Lung (tissue), 17 donors: ENCODE measurements at places on chromosomes 1 and 21. TPM values are rescaled to one million over a fixed set of nuclear protein-coding genes. Genes with fewer than 3 reads are reported as not detected.

Gene SGIP1
- polyA plus RNA-seq = 2.7 TPM

GRCh38 chr1:225700889-225701465 lies 48.1 kb upstream of the ENAH start:
- no peak for DNase-seq

- DNase-seq = peak; percentile 77
These were observed 160.6 kb upstream of the USP24 start for GRCh38 chr1:55375617-55376258.

DNA sequence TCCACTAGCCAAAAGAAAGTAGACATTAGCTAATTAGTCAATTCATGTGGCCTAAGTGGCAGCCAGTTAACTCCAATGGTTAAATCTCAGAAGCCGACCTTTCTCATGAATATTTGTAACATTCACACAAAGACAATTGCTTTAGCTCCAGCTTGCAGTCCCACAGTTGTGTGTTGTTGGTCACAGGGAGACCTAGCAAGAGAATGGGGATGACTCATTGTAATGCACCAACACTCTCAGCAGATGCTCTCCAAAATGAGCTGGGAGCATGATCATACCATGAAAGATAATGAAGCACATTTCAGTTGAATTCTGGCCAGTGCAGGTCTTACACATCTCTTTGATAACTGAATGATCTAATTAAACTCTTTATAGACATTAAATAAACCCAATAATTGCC lies 160.4 kb downstream of the HLX start:
- no peak for DNase-seq

DNA sequence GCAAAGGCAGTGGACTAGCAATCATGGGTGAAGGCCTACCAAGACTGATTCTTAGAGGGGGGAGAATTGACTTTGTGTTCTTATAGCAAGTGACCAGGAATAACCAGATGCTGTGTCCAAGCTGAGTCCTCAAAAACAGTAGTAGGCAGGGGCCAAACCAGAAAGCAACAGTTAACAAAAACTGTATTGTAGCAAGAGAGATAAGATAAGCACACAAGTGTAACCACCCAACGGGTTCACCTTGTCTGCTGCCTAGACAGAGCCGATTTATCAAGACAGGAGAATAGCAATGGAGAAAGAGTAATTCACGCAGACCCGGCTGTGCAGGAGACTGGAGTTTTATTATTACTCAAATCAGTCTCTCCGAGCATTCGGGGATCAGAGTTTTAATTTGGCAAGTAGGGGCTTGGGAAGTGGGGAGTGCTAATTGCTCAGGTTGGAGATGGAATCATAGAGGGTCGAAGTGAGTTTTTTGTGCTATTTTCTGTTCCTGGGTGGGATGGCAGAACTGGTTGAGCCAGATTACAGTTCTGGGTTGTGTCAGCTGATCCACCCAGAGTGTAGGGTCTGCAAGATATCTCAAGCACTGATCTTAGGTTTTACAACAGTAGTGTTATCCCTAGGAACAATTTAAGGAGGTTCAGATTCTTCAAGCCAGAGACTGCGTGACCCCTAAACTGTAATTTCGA lies 8.3 kb upstream of the CSRP1 start:
- DNase-seq = no peak

Gene LEFTY1
- 0.29 TPM for polyA plus RNA-seq

Gene IGSF21
- 0.18 TPM for polyA plus RNA-seq

GRCh38 chr1:163291461-163291860 lies 30.3 kb upstream of the NUF2 start:
- DNase-seq = no peak

- no peak for DNase-seq
These were observed 55.2 kb downstream of the SELENOF start for GRCh38 chr1:86858524-86859261.

Gene NOTCH2
- polyA plus RNA-seq = 37.7 TPM

- peak; percentile 70 for DNase-seq
These were observed 716 bp upstream of the HPDL start for GRCh38 chr1:45325851-45326506.

GRCh38 chr1:167090314-167090942 lies at the start of gene GPA33:
TSS of gene GPA33 (minus strand) at chr1:167090377. CDS start at chr1:167090287, 90 bp downstream.
- peak; percentile 14 for DNase-seq

DNA sequence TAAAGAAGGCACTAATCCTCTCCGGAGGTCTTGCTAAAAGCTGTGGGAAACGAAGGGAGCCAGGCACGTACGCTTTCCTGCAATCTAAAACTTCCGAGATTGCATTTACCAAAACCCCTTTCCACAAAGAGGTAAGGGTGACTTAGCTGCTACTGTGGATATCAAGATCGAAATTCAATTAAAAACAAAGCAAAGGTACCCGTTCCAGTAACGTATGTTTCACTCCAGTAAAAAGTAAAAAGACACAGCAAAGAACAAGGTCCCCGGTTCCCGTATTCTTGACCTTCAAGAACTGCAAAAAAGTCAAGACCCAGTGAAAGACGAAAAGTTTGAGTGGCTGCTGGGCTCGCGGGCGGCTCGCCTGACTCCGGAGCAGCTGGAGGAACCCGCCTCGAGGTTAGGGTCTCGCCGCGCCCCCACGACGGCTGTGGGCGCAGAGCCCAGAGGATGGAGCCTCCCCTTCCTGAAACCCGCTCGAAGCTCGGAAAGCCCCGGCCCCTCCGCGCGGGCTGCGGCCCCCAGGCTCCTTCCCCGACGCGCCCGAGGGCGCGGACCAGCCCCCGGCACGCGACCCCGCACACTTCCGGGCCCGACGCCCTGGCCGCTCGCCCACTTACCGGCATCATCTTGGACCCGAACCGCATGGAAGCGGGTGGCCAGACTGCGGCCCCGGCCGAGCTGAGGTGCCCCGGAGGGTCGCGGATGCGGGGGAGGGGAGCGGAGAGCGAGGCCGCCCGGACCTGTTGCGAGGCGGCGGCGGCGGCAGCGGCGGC lies 524 bp downstream of the TP53BP2 start:
- peak; percentile 91 for DNase-seq

GRCh38 chr21:19256934-19257660 lies 853.5 kb upstream of the TMPRSS15 start:
- no peak for DNase-seq

GRCh38 chr1:6040861-6041415 lies 4.8 kb upstream of the KCNAB2 start:
- no peak for DNase-seq

DNA sequence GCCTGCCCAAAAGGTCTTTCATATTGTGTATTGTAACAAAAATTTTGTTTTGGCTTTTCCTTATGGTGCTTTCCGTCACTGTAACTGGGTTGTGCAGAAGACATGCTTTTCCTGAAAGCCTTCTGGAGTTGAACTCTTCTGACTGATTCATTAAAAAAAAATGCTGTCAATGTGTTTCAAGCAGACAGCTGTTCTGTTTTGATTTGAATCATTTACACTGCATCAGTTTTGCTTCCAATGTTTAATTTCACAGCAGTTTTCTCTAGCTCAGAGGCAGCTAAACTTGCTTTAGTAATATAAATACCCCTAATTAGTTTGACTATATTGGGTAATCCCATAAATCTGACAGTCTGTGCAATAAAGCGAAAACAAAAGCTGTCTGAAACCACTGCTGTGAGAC lies 7.9 kb downstream of the UTP11 start:
- no peak for DNase-seq

DNA sequence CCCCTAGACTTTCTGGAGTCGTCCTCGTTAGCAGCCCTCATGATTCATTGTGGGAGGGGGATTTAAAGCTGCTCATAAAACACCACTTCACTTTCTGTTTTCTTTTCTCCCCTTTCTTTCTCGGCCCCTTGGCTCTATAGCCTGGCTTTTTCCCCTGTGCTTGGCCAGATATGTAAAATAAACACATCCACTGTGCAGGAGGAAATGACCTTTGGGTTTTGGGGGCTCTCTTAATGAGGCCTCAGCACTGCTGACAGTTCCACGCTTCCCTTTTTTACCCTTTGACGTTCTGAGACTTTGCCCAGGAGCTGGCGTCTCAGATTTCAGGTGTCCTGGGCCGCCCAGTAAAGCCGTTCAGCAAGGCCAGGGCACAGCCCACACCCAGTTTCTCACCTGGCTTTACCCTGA lies 65.7 kb downstream of the RUNX3 start:
- no peak for DNase-seq

DNA sequence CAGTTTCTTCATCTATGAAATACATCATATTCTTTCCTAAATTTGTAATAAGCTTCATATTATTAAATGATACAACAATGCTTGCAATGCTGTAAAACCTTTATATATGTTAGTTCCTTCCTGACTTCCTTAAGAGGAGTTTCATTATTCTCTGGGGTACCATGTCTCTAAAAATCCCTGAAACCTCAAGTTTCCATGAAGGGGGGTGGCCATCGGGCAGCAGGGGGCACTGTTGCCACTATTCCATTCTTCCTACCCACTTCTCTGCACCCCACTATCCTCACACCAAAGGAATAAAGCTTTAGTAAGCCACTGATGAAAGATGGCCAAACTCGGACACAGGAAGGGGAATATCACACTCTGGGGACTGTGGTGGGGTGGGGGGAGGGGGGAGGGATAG lies 9.0 kb upstream of the DMRTB1 start:
- no peak for DNase-seq

DNA sequence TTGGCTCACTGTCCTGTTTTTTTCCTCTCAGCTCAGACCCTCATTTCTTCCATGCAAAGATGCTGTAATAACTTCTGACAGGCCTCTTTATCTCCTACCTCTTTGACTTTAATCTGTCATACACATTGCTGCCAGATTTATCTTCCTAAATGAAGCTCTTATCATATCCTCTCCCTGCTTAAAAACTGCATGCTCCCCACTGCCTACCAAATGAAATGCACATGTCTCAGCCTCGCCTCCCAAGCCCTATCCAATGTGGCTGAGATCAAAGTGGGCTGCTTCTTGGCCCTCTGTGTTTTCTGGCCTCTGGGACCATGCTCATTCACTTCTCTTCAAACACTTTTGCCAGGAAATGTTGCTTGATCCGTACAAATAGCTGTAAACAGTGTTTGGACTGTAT lies 38.3 kb downstream of the IRF2BP2 start:
- peak; percentile 66 for DNase-seq

GRCh38 chr1:167905182-167905581 lies 8.8 kb downstream of the ADCY10 start:
- peak; percentile 77 for DNase-seq

DNA sequence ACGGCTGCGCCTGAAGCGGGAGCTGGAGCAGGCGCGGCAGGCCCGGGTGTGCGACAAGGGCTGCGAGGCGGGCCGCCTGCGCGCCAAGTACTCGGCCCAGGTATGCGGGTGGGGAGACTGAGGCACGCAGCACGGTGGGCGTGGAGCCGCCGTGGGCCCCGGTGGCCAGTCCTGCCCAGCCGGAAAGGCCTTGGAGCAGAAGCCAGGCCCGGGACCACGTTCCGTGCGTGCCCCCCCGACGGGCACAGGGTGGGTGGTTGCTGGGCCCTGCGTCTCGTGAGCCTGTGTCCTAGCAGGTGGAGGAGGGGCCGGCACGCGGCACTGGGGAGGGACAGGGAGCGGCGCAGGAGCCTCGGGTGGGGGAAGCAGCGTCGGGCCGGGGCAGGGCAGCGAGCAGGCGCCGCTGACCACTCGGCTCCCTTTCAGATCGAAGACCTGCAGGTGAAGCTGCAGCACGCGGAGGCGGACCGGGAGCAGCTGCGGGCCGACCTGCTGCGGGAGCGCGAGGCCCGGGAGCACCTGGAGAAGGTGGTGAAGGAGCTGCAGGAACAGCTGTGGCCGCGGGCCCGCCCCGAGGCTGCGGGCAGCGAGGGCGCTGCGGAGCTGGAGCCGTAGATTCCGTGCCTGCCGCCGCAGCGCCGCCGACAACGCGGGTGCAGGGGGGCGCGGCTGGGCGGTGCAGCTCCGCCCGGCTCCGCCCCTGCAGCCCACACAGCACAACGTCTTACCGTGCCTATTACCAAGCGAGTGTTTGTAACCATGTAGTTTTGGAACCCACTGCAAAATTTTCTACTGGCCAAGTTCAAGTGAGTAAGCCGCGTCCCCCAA lies 78.2 kb downstream of the SKI start:
- no peak for DNase-seq

DNA sequence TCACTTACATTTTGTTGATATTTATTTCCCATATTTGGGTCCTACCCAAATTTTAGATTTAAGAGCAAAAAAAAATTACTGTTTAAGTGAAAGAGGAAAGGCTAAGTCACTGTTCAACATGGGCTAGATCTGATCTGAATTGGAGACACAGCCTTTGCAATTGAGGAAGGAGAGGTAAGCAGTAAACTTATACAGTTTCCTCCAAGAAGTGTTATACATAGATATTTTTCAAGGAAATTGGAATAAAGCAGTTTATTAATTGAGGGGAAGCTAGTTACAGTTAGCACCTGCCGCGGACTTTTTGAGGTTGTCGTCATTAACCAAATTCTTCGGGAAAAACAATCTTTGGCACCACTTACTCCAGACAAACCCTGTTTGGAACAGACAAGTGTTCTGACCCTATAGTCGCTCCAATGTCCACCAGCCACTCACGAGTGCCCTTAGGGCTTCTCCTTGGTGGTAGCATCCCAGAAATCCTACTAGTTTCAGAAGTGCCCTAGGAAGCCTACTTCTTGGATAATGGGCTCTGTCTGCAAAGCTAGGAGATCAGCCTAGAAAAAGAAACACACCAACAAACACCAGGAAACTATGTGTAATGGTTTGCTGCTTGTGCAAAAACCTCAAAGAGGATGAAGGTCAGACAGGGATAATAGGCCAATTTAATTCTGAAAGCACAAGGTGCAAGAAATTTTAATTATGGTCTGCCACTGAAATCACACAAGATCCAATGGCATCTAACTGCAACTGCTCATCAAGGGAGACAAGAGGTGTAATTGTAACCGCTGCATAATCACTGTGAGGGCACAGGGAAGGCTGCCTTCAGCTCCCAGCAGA lies 2.5 kb downstream of the WLS start:
- DNase-seq = no peak

Gene LCE3D
- polyA plus RNA-seq = not detected

DNA sequence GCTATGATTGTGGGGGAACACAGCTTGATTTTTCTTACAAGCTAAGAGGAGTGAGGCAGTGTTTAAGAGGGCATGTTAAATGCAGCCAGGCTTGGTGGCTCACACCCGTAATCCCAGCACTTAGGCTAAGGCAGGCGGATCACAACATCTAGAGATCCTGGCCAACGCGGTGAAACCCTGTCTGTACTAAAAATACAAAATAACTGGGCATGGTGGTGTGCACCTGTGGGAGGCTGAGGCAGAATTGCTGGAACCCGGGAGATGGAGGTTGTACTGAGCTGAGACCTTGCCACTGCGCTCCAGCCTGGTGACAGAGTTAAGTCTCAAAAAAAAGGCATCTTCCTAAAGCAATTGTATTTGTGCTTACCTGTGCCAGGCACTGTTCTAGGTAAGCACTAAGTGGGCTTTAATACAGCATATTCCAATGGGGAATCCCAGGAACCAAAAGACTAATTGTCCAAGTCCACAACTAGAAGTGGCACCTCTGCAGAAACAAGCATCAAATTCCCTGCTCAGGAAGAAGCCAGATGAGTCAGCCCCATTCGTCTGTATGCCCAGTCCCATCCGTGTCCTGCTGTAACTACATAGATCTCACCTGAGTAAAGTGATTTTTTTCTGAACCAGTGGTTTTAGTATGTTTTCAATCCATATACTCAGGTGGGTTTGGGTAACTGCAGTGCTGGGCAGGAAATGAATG lies 4.6 kb downstream of the RCC1 start:
- DNase-seq = no peak

Gene IVNS1ABP
- 127 TPM for polyA plus RNA-seq
